Vagina (tissue), 2 donors: ENCODE measurements at places on chromosomes 3 and 15.

- DNase-seq, result no peak
These were observed 3.6 kb downstream of the HEMK1 start for GRCh38 chr3:50572801-50573371.

DNA sequence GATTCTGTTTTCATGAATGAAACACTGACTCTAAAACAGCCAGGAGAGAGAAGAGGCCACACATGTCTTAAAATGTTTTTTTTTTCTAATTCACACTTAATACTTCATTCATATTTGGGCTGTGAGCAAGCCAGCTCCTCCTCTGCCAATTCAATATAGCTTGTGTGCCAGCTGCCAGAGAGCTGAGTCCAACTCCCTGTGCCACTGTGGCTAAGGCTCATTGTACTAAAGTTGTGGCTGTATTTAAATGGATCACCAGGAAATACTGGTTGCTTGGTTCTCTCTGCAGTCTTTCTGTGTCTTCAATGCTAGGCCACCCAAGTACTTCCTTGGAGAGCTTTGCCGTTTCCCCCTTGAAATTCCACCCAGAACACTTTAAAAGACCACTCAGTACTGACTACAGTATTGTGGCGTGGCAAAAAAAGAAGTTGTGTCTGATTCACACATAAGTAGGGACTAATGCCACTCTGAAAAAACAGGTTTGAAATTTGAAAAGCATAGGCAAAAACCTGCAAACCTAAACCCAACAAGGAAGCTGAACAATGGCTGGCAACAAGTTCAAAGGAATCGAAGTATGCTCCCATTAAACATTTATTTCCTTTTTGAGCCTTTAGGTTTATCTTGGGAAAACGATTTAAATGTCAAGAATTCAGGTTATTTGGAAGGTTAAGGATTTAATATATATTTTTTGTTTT is 524.7 kb downstream of the DIPK2A start:
- DNase-seq, result no peak

DNA sequence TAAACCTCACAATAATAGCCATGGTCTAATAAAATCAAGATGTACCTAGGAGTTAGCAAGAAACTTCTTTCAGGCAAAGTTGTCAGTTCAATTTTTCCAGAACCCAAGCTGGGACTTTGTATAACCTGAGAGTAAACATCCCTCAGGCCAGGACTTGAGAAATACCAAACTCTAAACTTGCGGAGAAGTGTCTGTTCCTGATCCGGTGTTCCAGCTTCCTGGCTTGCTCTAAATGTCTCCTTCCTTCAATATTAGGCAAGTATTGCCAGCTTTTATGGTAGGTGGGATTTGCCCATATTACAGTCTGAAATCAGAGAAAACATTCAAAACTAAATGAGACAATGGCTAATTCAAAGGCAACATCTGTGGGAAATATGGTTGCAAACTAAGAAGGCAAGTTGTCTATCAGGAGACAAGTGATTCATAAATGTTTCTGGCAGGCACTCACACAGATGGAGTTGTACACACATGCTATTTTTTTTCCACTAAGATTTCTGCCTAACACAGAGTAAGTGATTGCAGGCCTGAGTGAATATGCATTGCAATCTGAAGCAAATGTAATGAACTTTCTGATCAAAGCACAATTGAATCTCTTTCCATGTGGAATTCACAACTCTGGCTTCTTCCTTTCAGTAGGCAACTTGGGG is 88.3 kb upstream of the COL8A1 start:
- DNase-seq, result no peak

- no peak for DNase-seq
These were observed 33.2 kb upstream of the RPP14 start for GRCh38 chr3:58272891-58273290.

- DNase-seq, result no peak
These were observed 11.4 kb upstream of the RAB11A start for GRCh38 chr15:65857718-65858402.

GRCh38 chr3:48716508-48716981 is 476 bp downstream of the IP6K2 start:
- DNase-seq, result no peak
